AG08395 (cell line): ENCODE measurements at places on chromosomes 1 and 21.

DNA sequence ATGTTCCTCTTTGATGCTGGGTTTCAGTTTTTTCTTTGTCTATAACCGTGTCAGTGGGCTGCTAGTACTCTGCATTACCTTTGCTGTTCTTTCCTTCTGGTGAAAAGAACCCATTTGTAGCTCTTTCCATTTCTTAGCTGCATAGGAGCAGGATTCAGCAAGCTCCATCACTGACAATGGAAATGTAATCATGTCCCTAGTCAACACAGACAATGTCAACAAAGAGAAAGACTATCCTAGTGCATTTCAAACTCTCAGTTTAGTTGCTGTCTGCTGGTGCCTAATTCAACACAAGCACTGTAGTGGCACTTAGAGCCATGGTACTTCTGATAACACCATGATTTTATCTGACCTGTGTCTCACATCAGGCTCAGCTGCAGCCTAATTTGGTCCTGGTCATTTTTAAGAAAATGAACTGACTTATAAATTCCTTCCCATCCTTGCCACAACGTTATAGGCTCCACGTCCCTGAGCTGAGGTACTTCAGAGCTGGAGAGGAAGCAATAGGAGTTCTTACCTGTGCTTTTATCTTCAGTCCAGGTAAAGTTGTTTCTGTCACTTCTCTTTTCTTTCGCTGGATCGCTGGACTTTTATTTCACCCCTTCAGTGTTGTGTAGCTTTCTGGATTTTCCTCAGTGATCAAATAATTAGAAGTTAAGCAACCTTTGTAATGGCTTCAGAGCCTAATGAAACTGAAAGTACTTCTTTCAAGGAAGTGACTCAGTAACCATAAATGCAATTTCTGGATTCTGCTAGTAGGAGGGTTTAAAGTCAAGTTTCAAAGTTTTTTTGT, at the start of gene GBP3:
GBP3 (minus strand) TSS at position 700 of the 793 bp plus-strand sequence. CDS start 2,145 bp downstream, outside the sequence.
- peak; percentile 76 for DNase-seq

DNA sequence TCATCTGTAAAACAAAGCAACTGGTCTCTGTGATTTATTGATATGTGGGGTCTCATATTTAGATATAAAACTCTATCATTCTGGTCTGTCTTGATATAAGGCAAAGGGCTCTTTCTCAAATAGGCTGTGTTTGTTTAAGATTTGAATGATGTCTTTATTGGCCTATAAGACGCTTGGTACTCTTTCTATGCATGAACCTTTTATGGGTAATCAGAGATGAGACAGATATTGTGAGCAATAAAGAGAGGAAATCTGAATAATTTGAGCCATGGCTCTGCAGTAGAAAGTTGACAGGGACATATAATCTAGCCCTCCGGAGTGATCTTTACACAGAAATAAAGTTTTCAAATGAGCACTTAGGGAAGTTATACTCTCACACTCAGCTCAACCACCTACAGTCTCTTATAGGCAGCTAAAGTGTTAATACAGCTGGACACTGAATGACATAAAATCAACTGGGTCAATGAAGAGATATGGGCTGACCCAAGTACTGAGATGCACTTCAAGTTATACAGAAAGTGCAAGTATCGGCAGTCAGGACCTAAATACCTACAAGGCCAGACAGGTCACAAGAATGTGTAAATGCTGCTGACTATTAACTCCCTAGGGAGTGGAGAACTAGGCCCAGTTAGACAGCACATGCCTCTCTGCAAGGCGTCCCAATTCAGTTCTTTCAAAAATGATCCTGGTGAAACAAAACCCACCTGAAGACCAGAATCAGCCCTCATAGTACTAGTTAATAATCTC, 111.0 kb downstream of the PTPN14 start:
- no peak for DNase-seq

- DNase-seq, result no peak
Measured at GRCh38 chr1:113770031-113770430, 10.7 kb upstream of the PHTF1 start.

DNA sequence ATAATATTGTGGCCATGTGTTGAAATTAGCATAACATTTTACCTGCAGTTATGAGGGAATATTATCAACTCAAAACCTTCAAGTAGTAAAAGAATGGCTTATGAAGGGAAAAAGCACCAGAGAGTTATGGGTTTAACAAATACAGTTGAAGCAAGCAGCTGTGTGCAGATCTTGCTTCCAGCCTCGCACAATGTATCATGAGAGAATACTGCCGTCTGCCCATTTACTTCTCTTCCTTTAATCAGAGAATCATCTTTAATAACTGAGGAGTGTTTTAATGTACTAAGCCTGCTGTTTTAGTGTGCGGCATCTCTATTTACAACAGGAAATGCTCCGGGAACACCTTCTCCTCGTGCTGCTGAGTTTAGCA, 120.9 kb downstream of the ATG4C start:
- no peak for DNase-seq

- no peak for DNase-seq
Measured at GRCh38 chr1:208108213-208108608, 136.0 kb downstream of the PLXNA2 start.
